ENCODE measurements at places on chromosomes 11 and 22. TPM values are rescaled to one million over a fixed set of nuclear protein-coding genes. Genes with fewer than 3 reads are reported as not detected.

GRCh38 chr11:121485216-121485615 lies 32.4 kb upstream of the SORL1-AS1 start:
- no peak for DNase-seq

GRCh38 chr22:31609716-31610115 lies 52.3 kb downstream of the PISD start:
- DNase-seq: no peak

DNA sequence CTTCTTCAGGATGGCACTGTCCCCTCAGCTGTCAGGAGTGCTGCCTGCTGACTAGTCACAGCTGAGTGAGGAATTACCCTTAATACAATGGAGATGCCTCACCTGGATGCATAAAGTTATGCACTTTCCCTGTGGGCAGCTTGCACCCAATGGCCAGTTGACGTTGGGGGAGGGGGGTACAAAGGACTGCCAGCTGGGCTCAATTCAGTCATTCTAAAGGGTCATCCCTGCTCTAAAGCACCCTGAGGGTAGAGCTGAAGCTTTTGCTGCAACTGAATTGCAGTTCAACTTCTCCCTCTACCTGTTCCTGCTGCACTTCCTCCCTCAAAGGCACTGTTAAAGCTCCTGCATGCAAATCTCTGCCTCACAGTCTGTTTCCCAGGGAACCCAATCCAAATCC lies 147.8 kb upstream of the SESN3 start:
- DNase-seq: no peak

DNA sequence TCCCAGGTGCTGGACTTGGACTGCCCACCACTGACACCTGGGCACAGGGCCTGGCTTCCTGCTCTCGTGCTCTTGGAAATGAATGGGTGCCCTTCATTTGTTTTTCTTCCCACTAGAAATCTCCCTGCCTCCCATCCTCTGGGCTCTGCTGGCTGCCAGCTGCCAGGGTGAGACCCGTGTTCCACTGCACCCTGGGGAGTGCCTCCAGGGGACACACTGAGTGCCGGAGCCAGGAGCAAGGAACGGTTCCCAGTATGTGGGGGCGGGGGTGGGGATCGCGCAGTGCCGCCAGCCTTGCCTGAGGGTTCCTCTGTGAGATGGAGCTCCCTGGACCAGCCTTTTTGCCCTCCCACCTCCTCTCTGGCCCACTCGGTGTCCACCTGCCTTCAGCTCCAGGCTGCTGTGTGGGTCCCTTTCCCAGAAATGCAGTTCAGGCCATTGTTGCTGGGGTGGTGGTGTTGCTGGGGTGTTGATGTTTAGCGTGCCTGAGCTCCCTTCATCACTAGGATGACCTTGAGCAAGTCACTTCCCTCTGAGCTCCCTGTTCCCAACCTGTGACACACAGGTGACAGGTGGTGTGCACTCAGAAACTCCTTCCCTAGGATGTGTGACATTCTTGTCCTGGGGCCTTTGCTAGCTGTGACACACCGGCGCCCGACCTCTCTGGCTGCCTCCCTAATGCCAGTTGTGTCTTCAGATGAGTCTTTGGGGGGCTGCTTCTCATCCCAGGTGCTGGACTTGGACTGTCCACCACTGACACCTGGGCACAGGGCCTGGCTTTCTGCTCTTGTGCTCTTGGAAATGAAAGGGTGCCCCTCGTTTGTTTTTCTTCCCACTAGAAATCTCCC lies 72.1 kb downstream of the MED15 start:
- DNase-seq: no peak

DNA sequence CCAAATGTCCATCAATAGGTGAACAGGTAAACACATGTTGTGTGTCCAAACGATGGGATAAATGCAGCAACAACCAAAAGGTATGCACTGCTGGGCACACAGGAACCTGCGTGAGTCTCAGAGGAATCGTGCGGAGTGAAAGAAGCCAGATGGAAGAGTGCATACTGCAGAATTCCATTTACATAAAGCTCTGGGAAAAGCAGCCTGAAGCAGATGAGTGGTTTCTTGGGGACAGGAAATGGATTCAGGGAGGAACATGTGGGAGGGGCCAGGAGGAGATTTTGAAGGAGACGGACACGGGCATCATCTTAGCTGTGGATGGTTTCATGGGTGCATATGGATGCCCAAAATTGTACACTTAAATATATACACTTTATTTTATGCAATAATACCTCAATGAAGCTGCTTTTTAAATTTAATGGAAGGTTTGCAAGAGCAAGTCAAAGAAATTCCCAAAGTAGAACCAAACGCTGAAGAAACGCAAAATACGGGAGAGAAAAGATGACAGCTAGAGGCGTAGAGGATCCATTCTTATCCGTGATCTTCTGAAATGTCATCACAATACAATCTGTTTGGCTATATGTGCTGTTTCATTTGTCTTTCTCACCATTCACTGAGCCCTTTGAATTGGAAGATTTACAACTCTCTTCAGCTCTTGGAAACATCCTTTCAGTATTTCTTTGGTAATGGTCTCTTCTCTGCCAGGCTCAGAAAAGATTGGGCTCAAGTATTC lies 24.5 kb downstream of the ST14 start:
- DNase-seq: no peak

GRCh38 chr11:126337126-126337473 lies 18.4 kb upstream of the ST3GAL4 start:
- DNase-seq: no peak

DNA sequence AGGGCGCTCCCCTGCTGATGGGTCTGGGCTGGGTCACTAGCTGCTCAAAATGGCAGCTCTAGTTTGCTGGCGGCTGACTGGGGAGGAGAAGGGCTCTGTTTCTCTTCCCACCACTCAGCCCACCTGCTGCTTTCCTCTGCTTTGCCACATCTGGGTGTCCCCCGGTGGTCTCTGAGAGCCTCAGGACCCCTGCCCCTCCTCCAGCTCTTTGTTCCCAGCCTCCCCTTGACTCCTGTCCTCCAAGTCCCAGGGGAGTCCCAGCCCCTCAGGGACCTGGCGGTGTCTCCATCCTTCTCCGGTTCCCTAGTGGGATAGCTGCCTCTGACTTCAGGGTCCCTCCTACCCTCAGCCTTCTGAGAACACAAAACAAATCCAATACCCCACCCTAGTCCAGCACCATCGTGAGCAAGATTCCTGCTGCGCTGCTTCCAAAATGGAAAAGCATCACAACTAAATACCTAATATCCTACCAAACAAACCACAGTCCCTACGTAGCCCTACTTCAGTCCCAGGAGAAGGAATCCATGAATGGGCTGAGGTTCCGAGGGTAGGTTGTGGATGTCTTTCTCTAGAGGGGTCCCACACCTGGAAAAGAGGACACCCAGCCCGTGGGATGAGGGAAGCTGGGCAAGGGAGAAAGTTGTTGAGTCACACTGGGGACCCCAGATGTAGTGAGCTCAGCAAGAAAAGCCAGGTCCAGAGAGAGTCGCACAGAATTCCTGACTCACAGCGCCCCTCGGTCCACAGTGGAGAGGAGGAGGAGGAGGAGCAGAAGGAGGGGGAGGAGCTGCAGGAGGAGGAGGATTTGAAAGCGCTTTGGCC lies 45.0 kb upstream of the NNMT start:
- no peak for DNase-seq

DNA sequence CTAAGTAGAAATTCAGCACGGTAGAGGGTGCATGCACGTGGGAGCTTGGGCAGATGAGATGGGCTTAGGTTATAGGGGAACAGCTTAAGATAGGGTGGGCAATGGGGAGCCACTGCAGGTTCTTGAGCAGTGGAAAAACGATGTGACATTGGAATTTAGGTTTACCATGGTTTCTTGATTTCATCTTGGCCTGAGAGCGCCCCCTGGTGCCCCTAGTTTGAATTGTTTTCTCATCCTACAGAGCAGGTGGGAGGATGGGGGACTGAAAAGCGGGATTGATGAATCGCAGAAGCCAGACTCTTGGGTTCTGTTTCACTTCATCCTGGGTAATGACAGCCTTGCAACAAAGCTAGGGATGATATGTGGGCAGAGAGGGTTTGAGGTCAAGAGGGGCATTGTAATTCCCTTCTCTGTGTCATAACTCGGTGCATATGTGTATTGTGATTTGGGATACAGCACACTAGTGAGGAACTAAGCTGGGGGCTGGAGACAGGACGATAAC lies 6.7 kb upstream of the MCAM start:
- peak; percentile 60 for DNase-seq

Gene OR52I2
- polyA plus RNA-seq: not detected

GRCh38 chr11:61832754-61833153 lies 4.7 kb downstream of the FADS2 start:
- no peak for DNase-seq

GRCh38 chr11:45319077-45319476 lies 32.9 kb upstream of the SYT13 start:
- DNase-seq: no peak

Gene MS4A6E
- polyA plus RNA-seq: not detected

DNA sequence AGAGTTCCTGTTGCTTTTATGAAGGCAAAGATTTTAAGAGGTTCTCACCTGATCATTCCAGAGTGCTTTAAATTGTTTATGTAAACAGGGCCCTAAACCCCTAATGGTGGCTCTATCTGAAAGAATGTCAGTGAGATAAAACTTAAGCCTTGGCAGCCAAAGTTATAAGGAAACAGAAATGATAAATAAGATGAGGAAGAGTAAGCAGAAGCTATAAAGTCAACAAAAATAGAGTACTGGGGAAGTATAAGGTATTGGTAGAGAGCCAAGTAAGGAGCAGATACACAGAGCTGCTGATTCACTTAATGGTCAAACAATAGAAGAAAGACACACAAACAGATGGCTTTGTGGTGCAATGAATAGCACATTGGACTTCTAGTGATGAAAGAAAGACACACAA lies 37.9 kb downstream of the TMPRSS5 start:
- DNase-seq: no peak

Gene AQP11
- polyA plus RNA-seq: 2.2 TPM

Gene CLMP
- polyA plus RNA-seq: 17.8 TPM

Gene DMC1
- polyA plus RNA-seq: 3.4 TPM

- DNase-seq: no peak
These were observed 119.8 kb upstream of the CADM1 start for GRCh38 chr11:115624065-115624464.

DNA sequence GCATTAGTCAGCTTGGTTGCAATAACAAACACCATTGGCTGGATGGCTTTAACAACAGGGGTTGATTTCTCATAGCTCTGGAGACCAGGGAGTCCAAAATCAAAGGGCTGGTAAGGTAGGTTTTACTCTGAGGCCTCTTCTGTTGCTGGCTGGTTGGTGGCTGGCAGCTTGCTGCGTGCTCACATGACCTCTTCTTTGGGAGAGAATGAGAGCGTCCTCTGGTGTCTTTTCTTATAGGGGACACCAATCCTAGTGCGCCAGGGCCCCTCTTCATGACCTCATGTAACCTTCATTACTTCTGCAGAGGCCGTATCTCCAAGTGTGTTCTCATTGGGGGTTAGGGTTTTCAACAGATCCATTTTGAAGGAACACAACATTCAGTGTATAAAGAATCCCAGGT lies 1308.3 kb downstream of the TBC1D22A start:
- DNase-seq: no peak

- DNase-seq: peak; percentile 76
These were observed at the start of gene TRIM34 for GRCh38 chr11:5624489-5625279. TRIM34 (plus strand) TSS chr11:5625001; CDS start chr11:5632332, 7,331 bp downstream.

DNA sequence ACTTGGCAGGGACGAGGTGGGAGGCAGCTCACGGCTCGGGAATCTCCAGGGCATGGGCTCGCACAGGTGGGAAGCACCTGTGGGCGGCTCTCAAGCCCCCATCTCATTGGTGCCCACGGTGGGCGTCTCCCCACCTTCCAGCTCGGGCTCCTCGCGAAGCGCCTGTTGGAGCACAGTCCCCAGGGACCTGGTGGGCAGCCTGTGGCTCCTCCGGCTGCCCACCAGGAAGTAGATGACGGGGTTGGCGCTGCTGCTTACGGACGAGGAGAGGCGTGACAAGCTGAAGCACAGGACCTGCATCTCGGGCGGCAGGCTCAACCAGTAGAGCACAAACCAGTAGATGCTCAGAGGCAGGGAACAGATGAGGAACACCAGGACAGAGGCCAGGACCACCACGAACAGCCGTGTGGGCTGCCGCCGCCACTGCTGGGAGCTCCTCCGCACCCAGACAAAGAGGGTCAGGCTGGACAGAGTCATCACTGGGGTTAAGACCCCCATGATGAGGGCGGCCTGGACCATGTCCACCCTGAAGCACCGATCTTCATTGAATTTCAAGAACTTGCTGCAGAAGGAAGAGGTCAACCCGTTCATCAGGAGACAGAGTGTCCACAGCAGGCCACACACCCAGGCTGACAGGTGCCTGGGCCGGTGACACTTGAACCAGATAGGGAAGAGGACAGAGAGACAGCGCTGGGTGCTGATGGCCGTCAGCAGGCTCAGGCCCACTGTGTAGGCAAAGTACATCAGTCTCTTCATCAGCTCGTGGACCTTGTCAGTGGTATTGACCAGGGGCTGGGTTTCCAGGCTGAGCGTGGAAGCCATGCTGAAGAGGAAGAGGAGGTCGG lies 633 bp downstream of the MRGPRD start:
- no peak for DNase-seq

- DNase-seq: no peak
These were observed 22.9 kb upstream of the JAM3 start for GRCh38 chr11:134045799-134046635.

DNA sequence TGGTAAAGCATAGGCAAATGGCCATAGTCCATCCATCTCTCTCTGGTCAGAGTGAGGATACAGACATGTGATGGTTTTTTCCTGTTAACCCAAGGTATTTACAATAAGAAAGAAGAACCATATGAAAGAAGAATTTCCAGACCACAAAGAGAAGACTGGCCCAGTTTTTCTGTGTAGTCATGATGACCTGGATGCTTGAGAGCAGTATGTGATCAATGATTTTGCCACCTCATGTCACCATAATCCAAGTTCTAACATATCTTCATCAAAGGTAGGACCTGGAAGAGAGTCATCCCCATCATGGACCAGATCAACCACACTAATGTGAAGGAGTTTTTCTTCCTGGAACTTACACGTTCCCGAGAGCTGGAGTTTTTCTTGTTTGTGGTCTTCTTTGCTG lies at the start of gene OR4D6:
TSS of gene OR4D6 (plus strand) at position 301 of the 400 bp plus-strand sequence. CDS start at position 301, 0 bp downstream.
- DNase-seq: no peak

DNA sequence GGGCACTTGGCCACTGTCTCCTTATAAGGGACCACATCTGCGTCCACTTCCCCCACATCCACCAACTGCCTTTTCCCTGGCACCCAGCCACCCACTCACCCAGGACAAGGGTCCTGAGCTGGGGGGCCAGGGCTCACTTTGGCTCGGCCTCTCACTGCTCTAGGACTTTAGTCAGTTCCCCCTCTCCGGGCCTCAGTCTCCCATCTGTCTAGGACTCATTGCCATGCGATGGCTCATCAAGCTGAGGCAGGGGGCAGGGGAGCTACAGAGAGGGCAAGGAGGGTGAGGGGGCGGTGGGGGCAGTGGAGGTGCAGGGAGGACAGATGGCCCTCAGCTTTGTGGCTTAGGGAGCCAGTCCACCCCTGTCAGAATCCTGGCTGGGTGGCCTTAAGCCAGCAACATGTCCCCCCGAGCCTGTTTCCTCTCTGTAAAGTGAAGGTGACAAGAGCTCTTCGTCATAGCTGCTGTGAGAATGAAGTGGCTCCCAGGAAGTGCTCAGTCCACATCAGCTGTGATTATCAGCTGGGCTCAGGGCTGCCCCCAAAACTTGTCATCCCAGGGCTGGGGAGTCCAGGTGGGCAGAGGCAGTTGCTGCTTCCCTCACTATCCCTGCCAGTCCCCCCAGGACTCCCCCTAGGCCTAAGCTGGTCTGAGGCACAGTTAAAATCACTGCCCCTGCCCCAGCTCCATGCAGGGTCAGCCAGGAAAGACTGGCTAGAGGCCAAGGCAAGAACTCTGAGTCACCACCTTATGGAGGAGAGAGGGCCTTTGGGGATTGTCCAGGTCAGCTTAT lies 14.9 kb downstream of the RAC2 start:
- DNase-seq: no peak

- no peak for DNase-seq
These were observed 481.7 kb downstream of the NTM start for GRCh38 chr11:131851964-131852755.

Gene CUL5
- 42.8 TPM for polyA plus RNA-seq

Gene DENND6B
- polyA plus RNA-seq: 16.0 TPM

Data from right lung (tissue), 10 donors.